Mucosa of descending colon (tissue), 3 donors: ENCODE measurements at places on chromosomes 7 and 10. TPM values are rescaled to one million over a fixed set of nuclear protein-coding genes. Genes with fewer than 3 reads are reported as not detected.

Gene PLXNA4
- total RNA-seq: 2.7 TPM

Gene CXCL12
- 51.3 TPM for total RNA-seq

Gene GARIN1A
- total RNA-seq: 4.5 TPM

Gene LRWD1
- total RNA-seq: 12.7 TPM

Gene EIF3A
- total RNA-seq: 94.5 TPM

Gene GIMAP4
- total RNA-seq: 10.5 TPM

Gene GRB10
- 13.0 TPM for total RNA-seq

Gene KMT2E
- 132 TPM for total RNA-seq

- no peak for DNase-seq
Observed at GRCh38 chr7:138564365-138564764, 104.3 kb downstream of the TRIM24 start.

GRCh38 chr7:102872460-102872859 lies 40.3 kb upstream of the LRRC17 start:
- no peak for DNase-seq

DNA sequence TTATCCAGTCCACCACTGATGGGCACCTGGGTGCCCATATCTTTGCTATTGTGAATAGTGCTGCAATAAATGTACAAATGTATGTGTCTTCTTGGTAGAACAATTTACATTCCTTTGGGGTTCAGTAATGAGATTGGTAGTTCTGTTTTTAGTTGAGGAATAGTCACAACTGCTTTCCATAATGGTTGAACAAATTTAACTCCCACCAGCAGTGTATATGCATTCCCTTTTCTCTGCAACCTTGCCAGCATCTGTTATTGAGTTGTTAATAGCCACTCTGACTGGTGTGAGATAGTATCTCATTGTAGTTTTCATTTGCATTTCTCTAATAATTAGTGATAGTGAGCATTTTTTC lies 27.8 kb downstream of the COA1 start:
- no peak for DNase-seq

DNA sequence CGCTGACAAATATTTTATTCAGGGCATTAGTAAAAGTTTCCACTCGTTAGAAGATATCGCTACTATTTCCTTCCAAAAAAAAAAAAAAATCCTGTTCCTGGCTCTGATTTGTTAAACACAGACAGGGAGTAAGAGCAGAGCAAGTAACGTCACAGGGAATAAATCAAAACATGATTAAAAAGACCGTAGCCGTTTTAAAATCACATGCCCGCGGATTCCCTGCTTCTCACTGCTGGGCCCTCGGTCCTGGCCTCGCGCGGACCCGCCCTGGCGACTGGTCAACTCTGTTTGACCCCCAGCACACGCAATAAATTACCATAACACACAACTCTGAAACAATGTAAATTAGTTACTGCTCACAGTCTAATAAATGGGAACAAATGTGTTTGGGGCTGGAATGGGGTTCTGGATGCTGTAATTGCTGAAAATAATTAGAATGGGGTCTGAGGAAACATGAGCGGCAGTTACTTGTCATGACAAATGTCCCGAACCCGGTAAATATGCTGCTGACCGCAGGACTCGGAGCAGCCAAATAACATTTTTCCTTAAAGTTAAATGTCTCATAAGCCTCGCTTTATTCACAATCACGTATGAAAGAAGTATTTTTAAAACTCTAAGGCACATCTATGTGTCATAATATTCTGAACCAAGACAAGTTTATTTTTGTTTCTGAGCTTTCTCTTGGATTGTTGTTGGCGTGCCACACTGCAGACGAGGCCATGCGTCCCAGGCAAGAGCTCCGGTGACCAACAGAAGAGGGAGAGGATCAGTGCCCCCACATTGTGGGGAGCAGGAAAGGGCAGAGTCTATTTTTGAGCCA lies 17.9 kb downstream of the EBF3 start:
- no peak for DNase-seq

- DNase-seq: no peak
Observed at GRCh38 chr10:101585841-101586240, 2.2 kb downstream of the POLL start.

DNA sequence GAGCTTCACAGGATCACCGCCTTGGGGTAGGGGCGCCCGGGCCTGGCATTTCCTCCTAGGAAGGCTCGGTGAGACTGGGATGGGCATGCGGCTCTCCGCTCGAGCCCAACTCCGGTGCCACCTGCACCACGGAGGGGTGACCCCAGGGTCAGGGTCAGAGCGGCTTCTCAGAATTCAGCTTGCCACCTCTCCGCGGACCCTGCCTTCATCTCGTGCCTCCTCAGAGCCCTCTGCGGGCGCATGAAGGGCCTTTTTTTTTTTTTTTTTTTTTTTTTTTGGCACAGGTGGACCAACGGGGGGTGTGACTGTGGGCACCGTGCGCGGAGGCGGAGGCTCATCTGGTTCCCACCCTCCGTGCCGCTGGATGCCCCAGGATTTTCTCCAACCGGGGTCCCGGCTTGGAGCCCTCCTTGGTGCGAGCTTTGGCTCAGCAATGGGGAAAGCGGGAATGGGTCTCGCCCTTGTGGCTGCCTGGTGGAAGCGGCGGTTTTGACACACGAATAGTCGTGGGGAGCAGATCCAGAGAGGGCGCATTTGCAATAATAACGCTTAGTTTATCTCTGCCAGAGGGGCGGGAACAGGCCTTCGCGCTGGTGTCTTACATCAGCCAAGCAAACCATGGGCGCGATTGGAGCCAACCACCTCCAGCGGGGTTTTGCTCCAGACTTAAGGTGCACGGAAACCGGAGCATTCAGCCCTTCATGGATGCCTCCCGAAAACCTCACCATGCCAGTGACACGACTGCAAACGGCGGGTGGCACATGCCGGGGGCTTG lies 5.0 kb upstream of the TNRC18 start:
- DNase-seq: peak; percentile 79

DNA sequence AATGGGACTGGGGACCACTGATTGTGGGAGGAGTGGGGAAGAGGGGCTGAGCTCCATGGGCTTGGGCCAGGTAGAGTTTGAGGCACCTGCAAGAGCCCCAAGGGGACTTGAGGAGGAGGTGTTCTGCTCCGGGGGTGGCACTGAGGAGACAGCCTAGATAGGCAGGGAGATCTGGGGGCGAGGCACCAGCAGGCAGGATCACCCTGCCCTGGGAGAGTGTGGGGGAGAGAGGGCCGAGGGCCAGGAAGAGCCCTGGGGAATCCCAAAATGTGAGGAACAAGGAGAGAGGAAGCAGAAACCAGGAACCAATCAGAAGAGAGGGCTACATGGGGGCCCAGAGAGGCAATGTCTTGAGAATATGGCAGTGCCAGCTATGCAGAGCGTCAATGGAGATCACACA lies 34.6 kb downstream of the LEP start:
- DNase-seq: no peak

GRCh38 chr7:12722636-12723605 lies 35.5 kb downstream of the ARL4A start:
- DNase-seq: no peak

DNA sequence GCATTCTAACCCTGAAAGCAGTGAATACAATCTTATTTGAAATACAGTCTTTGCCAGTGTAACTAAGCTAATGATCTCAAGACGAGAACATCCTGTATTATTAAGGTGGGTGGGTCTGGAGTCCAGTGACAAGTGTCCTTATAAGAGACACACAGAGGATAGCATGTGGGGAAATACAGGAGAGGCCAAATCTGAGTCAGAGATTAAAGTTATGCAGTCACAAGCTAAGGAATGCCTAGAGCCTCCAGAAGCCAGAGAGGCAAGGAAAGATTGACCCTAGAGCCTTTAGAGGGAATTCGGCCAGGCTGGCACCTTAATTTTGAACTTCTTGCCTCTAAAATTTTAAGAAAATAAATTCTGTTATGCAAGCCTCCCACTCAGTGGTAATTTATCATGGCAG lies 87.5 kb upstream of the HGF start:
- DNase-seq: no peak

DNA sequence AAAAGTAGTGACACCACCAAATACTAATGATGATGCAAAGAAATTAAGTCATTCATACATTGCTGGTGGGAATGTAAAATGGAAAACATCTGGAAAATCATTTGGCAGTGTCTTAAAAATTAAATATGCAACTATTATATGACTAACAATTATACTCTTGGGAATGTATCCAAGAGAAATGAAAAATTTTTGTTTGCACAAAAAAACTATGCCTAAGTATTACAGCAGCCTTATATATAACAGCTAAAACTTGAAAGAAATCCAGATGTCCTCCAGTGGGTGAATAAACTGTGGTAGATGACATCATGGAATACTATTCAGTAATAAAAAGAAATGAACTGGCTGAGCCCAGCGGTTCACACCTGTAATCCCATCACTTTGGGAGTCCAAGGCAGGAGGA lies 132.0 kb downstream of the NEBL start:
- DNase-seq: no peak

GRCh38 chr10:78436706-78437406 lies 403.2 kb downstream of the RPS24 start:
- DNase-seq: no peak

DNA sequence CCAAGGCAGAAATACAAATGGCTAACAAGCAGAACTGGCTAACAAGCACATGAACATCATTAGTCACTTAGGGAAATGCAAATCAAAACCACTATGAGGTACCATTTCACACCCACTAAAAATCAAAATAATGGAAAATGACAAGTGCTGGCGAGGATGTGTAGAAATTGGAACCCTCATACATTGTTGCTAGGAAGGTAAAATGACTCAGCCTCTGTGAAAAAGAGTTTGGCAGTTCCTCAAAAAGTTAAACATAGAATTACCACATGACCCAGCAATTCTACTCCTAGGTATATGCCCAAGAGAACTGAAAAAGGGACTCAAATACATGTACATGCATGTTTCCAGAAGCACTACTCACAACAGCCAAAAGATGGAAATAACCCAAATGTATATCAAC lies 52.8 kb upstream of the ANAPC16 start:
- DNase-seq: no peak

- DNase-seq: no peak
Observed at GRCh38 chr10:6083523-6084475, 5.0 kb upstream of the RBM17 start.

DNA sequence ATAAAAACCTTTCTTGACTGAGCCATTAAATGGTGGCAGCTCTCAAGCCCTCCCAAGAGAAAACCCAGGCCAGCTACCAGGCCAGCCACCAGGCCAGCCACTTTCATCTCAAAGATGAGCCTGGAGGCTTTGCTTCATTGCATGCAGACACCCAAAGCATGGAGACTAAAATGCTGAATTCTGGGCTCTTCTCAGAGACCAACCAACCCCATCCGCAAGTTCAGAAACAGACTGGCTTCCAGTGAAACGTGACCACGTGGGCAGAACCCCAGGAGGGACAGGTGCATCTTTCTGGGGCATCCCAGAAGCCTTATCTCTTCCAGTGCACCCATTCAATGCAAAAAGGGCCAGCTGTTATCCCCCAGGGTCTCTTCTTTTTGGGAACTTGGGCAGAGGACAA lies 20.9 kb downstream of the CHST15 start:
- DNase-seq: no peak

DNA sequence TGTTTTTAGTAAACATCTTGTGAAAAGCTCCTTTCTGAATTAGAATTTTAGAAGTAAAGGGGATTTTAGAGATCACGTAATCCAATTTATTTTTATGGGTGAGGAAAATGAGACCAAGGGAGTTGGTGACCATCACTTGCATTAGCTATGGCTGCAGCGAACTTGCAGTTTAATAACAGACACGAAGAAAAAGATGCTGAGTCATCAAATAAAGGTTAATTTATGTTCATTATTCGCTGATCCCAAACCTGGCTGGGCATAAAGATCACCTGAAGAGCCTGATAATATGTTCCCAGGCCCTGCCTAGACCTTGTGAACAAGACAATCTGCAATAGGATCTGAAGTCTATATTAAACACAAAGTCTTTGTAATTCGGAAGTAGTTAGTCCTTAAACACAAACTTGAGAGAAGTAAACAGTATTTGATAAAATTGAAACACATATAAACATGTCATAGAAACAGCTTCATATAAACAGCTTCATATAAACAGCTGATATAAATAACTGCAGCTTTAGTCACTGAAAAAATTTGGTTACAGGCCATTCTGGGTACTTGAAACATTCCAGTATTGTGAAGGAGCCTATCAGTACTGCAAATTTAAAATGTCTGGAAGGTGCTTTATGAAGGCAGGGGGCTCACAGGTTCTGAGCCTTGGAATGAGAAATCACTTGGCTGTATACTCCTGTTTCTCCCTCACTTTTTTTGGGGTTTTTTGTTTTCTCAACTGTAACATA lies 16.5 kb downstream of the GPR158 start:
- no peak for DNase-seq

DNA sequence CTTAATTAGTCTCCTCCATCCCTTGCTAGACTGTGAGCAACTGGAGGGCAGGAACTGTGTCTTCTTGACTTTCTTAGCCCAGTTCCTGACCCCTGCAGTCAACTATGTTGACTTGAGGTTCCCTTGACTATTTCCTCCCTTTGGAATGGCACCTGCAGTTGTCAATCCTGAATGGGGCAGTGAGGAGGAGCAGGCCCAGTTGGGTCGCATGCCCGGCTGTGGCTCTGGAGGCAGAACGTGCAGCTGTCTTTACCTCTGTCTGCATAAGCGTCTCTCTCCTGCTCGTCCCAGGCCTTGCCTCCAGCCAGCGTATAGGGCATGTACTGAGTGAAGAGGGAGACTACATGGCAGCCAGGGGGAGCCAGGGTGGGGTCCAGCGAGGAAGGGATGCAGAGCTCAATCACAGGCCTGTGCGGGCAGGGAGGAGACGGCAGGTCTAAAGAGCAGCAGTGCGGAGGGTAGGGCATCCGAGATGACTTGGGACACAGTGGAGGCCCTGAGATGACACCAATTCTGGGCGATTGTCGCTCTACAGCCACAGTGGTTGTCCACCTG lies 26.8 kb downstream of the PYROXD2 start:
- no peak for DNase-seq
